ENCODE measurements at places on chromosomes 7 and 10.

- no peak for DNase-seq
Measured at GRCh38 chr7:140390466-140391190, 7.7 kb downstream of the SLC37A3 start.

GRCh38 chr7:120842121-120842621 lies 15.8 kb downstream of the TSPAN12 start:
- no peak for DNase-seq

DNA sequence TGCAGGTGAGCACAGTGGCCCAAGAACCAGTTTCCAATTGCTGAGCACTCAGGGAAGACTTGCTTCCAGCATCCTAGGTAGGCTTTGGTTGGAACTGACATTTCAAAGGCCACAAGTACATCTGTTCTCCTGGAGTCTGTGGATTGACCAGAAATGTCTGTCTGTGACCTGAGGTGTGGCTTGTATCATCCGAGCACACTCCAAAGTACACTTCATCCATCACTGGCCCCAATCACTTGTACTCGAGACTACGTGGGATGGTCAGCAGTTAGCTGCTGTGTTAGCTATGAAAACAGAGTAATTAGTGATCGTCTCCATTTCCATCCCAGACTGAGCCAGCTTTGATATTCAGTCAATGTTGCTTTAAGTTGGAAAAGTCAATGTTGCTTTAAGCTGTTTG lies 45.0 kb downstream of the MKI67 start:
- no peak for DNase-seq

DNA sequence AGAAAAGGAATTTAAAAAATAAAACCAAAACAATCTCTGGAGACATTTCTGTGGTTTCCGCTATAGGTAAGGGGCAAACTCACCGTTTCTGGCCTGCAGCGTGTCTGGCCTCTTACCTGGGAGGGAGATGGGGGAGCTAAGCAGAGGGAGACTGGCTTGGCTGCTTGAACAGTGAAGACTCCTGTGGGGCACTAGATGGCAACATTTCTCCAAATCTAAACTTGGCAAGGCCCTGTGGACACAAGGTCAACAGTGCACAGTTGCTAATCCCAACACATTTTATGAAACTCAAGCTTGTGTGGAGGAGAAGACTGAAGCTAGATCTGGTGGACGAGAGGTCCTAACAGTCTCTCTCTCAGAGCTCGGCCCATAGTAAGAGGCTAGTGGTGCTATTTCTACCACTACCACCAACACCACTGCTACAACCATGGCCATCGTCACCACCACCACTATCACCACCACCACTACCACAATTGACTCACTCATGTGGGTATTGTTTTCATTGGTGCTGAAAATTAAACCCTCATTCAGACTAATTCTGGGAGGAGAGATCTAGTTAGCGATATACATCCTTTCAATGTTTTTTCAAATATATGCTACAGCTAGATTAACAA lies 28.4 kb upstream of the CDHR3 start:
- no peak for DNase-seq

GRCh38 chr10:125756853-125757487 lies 18.7 kb downstream of the MMP21 start:
- DNase-seq, result no peak

- no peak for DNase-seq
Measured at GRCh38 chr7:8232999-8233847, 28.7 kb downstream of the ICA1 start.

Data from activated T-cell treated with anti-CD3 and anti-CD28 coated beads for 4 hours (primary cell).